Mammary microvascular endothelial cell (primary cell): ENCODE measurements at places on chromosomes 7 and 10. TPM values are rescaled to one million over a fixed set of nuclear protein-coding genes. Genes with fewer than 3 reads are reported as not detected.

The ZP3 gene
- 0.59 and 0.60 TPM in 2 replicates for total RNA-seq

The EIF5AL1 gene
- total RNA-seq = 0.60 and 0.74 TPM in 2 replicates

The TET1 gene
- 0.40 and 0.69 TPM in 2 replicates for total RNA-seq

The NCF1 gene
- total RNA-seq = 0.40 TPM in 1 of 2 replicates, not detected in the other

The C10orf62 gene
- not detected in 2 replicates for total RNA-seq

The HOXA4 gene
- 6.2 and 8.8 TPM in 2 replicates for total RNA-seq

The HOXA6 gene
- 4.0 and 6.5 TPM in 2 replicates for total RNA-seq
